ENCODE measurements at places on chromosomes 3 and 15.
A peak's percentile ranks its signal among the peaks of the same experiment; 100 is the strongest.

- DNase-seq: no peak
These were observed 130.9 kb downstream of the IL1RAP start for GRCh38 chr3:190644766-190645165.

- no peak for DNase-seq
These were observed 19.2 kb upstream of the TFDP2 start for GRCh38 chr3:142168514-142168913.

- DNase-seq: no peak
These were observed 20.1 kb upstream of the GSK3B start for GRCh38 chr3:120114376-120114775.

DNA sequence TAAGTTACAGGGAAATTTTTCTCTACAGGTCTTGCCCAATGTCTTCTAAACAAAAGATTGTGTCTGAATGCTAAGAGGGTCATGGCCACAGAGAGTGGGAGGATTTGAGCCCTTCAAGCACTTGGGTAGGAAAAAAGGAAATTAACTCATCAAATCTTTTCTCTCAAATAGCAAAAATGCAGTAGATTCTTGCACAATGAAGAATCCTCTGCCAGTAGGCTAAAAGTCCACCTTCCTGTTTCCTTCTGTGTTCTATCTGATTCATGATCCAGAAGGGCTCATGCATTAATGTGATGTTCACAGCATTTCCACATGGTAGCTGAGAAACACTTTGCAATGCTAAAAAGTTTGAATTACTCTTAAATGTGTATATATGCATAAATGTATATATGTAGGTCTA, 177.1 kb downstream of the CD47 start:
- no peak for DNase-seq

GRCh38 chr3:24096695-24097290, 151.7 kb downstream of the NR1D2 start:
- no peak for DNase-seq

- no peak for DNase-seq
These were observed 39.5 kb upstream of the GOLGA6B start for GRCh38 chr15:72614810-72615532.

DNA sequence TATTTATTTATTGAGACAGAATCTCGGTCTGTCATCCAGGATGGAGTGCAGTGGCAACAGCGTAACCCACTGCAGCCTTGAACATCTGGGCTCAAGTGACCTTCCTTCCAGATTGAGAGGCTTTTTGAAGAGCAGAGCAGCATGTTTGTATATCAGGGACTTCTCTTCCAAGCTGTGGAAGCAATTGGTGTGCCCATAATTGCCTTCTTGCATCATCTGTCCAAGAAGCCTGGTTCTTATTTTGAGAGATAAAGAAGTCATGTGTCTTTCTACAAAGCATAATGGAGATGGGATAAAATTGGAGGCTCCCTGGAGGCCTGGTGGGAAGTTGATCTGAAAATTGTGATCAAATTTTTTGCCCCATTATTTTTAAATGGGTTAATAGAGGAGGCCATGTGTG, 183.8 kb upstream of the MCTP2 start:
- no peak for DNase-seq

- DNase-seq: no peak
These were observed 11.8 kb downstream of the TOP2B start for GRCh38 chr3:25652921-25653320.

DNA sequence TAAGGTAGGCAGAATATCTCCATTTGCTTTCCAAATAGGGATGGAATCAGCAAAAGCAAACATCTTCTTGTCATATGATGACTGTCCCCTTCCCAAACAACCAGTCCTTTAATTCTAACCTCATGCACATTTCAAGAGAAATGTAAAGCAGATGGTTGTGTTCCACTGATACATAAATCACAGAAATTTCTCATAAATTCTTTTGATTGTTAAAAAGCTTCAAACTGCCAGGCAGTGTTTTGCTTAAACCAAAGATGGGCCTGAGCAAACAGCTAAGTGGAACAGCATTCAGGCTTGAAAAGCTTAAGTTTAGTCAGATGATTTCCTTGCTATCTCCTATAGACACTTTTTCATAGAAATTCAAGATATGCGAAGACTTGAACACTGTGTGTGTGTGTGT, 74.3 kb upstream of the SOX2 start:
- no peak for DNase-seq

- DNase-seq: no peak
These were observed 57.4 kb downstream of the EEFSEC start for GRCh38 chr3:128210711-128211110.

- no peak for DNase-seq
These were observed 63.2 kb downstream of the DGKG start for GRCh38 chr3:186298876-186299275.

- no peak for DNase-seq
These were observed 393.7 kb downstream of the FEZF2 start for GRCh38 chr3:61979638-61980037.

DNA sequence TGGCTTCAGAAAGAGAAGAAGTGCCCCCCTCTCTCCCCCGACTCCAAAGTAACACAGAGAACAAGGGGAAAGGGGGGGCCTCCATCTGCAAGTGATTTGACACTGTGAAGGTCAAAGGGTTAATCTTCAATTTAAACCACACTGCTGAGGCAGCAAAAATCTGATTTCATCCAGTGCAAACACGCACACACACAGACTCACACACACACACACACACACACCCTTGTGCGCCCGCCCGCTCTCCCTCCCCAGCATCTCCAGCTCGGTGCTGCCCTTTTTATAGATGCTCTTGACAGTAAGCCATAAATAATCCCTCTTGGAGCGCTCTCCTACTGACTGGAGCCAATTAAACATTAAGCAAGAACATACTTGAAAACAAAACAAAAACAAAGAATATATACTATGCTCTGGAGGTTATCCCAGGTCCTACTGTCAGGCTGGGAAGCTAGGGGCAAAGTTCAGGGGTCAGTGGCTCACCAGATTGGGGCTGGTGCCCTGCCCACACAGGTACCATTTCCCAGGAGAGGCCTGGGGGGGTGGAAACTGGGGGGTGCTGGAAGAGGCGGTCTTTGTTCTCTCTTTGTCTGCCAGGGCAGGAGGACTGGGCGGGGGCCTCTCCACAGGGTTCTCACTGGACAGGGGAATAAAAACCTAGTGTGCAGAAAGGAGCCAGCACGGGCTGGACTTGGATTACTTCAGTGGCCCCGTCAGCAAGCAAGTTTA, 16.3 kb downstream of the BMF start:
- DNase-seq: no peak

GRCh38 chr3:42906070-42906847, at the start of gene ZNF662:
Gene ZNF662, plus strand, starts transcription at chr3:42906142. Its CDS starts 1,973 bp downstream, at chr3:42908115.
- no peak for DNase-seq

- no peak for DNase-seq
These were observed 981.9 kb downstream of the TUSC7 start for GRCh38 chr3:117691526-117691925.

GRCh38 chr15:71003319-71003718, 110.7 kb downstream of the LRRC49 start:
- no peak for DNase-seq

GRCh38 chr3:22012471-22012870, 261.5 kb upstream of the ZNF385D start:
- no peak for DNase-seq

DNA sequence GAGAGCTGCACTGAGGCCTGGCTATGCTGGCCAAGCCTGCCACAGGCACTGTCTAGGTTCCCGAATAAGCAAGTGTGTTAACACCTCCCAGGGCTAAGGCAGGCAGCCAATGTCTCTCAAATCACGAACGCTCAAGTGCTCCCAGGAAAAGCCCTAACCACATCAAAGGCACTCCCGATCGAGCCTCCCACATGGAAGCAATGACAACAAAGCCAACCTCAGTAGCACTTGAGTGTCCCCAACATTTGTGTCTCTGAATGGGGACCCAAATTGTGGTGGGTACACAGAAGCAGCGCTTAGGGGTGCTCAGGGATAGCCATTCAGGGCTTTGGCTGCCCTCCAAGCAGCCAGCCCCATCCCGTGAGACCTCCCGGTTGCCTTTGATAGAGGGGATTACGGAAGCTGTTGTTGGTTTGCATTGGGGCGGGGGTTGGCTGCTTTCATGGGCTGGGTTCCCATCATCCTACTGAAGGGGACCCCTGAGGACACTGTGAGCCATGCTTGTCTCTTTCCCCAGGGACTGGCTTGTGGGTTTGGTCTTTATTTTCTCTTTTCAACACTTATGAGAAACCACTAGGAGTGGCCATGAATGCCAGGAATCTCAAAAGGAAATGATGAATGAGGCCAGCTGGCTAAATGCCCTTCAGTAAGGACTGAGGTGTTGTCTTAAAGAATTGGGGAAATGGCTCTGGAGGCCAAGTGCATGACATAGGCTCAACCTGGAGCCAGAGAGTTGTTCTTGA, 234.1 kb upstream of the FEZF2 start:
- DNase-seq: no peak

DNA sequence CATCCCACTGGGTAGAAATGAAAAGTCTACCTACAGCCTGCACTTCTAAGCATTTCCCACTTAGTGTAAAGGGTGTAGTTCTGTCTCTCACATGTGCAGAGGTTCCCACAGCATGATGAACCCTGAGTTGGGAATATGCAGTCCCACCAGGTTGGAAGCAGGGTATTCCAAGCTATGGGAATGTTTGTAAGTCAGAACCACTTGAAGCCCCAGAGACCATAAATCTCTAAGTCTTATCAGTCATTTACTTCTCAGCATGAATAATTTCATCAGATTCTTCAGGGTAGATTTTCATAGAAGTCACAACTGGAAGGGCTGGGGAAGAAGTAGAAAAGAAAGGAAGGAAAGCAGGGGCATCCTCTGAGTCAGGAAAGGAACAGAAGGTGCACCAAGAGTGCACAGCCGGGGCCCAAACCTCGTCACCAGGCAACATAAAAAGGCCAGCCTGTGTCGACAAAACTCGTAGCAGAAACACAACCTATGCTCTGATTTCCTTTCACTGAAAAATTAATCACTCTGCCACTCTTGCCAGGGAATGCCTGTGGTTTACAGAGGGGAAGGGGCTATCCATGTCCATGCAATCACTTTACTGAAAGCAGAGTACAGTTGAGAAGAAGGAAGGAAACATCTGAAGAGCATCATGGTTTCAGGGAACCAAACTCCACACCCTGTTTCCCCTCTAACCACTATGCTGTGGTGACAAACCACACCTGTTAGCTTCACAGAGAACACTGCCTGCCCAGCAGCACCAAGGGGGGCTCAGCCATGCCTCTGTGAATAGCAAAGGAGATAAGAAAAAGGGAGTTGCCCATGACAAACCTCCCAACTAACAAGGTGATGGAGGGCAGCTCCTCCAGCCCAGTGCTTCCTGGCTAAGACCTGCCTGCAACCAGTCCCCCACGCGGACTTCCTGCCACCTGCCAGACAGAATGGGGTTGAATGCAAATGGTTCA, 40.5 kb downstream of the SH3BP5 start:
- peak; percentile 45 for DNase-seq

- no peak for DNase-seq
These were observed 128.2 kb downstream of the SCAPER start for GRCh38 chr15:76776969-76777368.

DNA sequence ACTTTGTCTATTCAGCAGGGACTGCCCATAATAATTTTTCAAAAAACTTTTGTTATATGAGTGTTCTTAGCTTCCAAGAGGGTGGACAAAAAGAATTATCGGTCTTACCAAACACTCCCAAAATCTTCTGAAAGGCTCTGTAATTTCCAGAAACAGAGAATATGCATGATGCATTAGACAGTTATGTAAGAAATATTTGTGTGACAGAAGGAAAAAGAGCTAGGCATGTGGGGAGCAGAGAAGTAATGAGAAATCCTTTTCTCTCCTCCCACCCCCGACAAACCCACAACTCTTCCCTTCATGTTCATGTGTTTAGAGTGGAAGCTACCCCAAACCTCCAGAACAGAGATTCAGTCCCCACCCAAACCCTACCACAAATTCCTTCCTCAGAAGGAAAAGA, 86.8 kb downstream of the MYO5A start:
- DNase-seq: no peak

GRCh38 chr3:176663387-176663786, 533.9 kb downstream of the TBL1XR1 start:
- no peak for DNase-seq

- no peak for DNase-seq
These were observed 1.8 kb upstream of the SAMMSON start for GRCh38 chr3:69997631-69998307.

DNA sequence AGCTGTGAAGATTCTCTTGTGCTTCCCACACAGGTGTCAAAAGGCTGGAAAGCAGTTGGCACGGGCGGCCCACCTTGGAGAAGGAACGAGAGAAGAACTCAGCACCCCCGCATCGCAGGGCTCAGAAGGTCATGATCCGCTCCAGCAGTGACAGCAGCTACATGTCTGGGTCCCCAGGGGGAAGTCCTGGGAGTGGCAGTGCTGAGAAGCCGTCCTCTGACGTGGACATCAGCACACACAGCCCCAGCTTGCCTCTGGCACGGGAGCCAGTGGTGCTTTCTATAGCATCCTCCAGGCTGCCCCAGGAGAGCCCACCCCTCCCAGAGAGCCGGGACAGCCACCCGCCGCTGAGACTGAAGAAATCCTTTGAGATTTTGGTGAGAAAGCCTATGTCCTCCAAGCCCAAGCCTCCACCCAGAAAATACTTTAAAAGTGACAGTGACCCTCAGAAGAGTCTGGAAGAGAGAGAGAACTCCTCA, 31.4 kb downstream of the STARD5 start:
- peak; percentile 35 for DNase-seq

GRCh38 chr3:116052602-116053001, 392.7 kb downstream of the LSAMP start:
- DNase-seq: no peak

DNA sequence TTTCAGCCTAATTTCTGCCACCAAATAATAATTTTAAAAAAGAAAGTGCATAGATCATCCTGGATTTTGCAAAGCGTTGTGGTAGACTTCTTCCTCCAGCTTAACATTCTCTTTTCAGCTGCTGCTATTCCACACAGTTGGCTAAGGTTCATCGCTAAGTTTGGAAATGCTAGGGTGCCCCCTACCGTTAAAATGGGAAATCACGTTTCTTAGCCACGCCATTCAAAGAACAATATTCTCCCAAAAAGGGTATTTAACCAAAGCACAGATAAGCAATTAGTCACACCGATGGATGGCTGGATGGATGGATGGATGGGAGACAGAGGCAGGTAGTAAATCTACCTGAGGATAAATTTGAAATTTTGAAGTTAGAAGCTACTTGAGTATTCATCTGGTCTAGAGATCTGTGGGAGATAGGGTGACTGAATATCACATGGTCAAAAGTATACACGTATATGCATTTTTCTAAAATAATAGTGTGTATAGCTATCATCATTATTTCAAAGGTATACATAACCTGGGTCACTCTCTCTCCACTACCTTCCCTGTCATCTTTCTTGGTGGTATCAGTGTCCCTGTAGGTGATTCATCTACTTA, 67.2 kb downstream of the EFHB start:
- DNase-seq: peak; percentile 9

- no peak for DNase-seq
These were observed 385.7 kb downstream of the LSAMP start for GRCh38 chr3:116059421-116060096.

Data from activated CD4-positive, alpha-beta T cell treated with anti-CD3 and anti-CD28 coated beads for 4 hours (primary cell).